ENCODE measurements at places on chromosomes 7 and 10.

DNA sequence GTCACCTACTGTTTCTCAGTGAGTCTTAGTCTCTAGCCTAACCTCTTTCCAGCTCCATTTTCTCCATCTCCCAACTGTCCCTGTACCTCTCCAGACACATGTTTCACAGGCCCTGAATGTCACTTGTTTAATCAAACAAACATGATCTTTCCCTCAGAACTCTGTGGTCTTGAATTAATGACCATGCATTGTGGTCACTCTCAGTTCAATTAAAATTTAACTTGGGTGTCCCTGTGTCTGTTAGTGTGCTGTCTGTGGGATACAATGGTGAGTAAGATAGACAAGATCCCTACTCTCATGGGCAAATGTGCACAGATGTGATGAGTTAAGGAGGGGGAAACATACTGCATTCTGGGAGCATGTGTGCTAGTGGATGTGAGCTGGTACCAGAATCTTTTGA, 65.0 kb downstream of the RBM33 start:
- DNase-seq = no peak

GRCh38 chr7:31019509-31019908, 32.6 kb upstream of the ADCYAP1R1 start:
- no peak for DNase-seq

- DNase-seq = no peak
Observed at GRCh38 chr10:31694929-31695837, 233.4 kb downstream of the ARHGAP12 start.

DNA sequence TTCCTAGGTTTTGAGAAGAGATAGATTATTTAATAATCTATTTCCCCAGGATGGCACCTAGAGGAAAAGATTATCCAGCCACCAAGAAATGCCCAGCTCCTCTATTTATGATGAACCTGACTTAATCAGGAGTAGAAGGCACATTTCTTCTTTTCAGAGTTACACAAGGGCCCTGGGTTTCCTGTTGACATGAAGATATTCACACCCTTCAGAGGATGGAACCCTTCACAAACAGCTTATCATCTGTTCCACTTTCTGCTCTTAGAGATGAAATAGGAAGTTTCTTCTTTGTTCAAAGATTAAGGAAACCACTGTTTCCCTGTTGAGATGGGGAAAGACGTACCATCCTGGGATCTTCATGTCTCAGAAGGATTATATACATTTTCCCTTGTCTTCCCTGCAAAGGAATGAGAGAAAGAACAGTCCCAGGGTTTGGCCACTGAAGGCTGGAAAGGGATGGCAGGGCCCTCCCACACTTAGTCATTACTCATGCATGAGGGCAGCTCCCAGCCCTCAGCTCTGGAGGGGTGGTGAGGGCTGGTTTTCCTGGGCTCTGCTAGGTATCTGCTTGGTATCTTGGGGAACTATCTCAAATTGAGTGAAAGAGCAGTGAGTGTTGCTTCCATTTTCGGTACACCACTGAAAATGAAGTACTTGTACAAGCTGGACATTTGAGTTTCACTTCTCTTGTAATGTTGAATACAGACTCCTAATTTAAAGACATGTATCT, 64.0 kb downstream of the MTPAP start:
- DNase-seq = no peak
